Retina (tissue), 1 donor: ENCODE measurements at places on chromosomes 5 and 9.

GRCh38 chr5:124824637-124825158 lies 78.3 kb upstream of the ZNF608 start:
- DNase-seq: no peak

DNA sequence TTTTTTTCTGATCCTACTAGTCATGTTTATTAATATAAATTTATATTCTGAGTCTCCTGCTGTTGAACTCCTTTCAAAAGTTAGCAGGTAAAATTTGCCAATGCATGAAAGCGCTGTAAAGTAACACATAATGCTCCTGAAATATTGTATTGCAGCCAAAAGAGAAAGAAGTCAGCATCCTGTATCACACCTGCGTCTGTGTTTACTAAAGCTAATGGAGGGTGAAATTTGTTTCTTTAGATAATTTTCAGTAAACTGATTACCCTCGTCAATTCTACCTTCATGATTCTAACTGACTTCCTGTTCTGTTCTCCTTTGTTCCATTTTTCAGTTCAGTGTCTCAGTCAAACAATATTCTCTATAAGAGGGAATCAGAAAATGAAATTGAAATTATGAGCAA lies 415.4 kb downstream of the CDH9 start:
- DNase-seq: no peak

DNA sequence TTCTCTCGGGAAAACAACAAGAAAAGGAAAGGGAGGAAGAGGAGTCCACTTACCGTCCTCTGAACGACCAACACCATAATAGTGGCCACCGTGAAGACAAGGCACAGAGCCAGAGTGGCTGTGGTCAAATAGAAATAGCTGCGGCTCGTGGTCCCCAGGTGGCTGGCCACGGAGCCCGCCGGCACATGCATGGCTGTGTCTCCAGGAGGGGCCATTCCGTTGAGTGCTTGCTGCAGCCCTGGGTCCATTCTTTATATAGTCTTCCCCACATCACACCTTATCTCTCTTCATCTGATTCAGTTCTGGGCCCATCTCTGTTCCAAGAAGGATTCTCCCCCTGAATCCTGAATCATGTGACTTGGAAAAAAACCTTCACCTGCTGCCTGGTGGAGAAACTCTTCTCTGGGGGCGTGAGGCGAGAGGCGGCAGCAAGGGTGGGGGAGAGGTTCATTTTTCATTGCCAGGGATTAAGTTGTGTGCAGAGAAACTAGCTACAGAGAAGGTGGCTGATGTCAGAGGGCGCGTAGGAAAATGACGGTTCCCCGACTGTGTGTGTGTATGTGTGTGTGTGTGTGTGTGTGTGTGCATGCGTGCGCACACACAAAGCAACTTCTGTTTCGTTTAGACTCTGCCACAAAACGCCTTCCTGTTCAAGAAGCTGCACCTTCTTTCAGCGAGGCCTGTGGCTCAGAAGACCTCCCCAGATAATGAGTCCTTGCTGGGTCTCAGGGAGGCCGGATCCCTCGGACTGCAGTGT lies at the start of gene TNFSF8:
Gene TNFSF8 (minus strand): TSS at position 536 of the 757 bp plus-strand sequence. CDS start 288 bp downstream, at position 248.
- no peak for DNase-seq

DNA sequence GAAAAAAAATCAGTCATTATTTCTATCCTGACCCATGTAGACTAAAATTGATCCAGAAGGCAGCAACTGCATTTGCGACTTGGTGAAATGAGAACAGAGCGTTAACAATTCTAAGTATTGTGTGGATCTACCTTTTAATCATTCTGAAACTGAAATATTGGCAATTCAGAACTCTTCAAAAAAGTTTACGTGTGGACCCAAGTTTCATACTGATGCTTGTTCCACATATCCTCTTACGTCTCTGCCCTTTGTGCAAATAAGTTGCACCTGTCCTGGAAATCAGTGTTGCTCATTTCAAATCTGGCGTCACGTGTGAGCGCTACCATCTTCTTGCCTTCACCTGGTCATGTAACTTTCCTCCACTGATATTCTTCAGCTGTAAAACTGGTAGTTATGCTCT lies 74.7 kb downstream of the NTRK2 start:
- no peak for DNase-seq
